ENCODE measurements at places on chromosomes 13 and 19.

- H3K27ac ChIP-seq, result no peak overlapping the region
- no peaks in the 10 kb centered on the region for H3K27me3 ChIP-seq
- H3K4me1 ChIP-seq, result no peaks in the 10 kb centered on the region
Observed at GRCh38 chr13:102002287-102002686, 399.6 kb downstream of the FGF14 start.

- no peaks in the 10 kb centered on the region for H3K27me3 ChIP-seq
- H3K36me3 ChIP-seq, result no peaks in the 10 kb centered on the region
- H3K4me1 ChIP-seq, result no peaks in the 10 kb centered on the region
- DNase-seq, result no peak
- no peak overlapping the region for H3K4me3 ChIP-seq
Observed at GRCh38 chr19:56900573-56901097, 60.1 kb upstream of the PEG3 start.

DNA sequence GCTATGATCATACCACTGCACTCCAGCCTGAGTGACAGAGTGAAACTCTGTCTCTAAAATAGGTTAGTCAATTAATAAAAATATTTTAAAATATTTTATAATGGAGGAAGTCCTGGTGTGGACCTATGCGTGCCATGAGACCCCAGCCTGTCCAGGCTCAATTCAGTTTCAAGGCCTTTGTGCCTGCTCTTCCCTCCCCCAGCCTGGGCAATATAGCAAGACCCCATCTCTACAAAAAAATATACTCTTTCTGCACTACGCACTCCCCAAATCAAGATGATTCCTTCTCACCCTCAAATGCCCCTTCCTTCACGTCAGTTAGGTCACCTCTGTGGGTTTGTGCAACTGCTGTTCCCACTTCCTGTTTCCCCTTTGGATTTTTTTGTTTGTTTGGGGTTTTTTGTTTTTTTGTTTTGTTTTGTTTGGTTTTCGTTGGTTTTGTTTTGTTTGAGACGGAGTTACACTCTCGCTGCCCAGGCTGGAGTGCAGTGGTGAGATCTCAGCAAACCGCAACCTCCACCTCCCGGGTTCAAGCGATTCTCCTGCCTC lies 1.4 kb upstream of the HSH2D start:
- DNase-seq, result no peak
- H3K27me3 ChIP-seq, result no peaks in the 10 kb centered on the region
- no peaks in the 10 kb centered on the region for H3K36me3 ChIP-seq
- H3K27ac ChIP-seq, result peak overlapping the region; percentile 87
- peaks cover 10% of the 10 kb centered on the region for H3K4me1 ChIP-seq

DNA sequence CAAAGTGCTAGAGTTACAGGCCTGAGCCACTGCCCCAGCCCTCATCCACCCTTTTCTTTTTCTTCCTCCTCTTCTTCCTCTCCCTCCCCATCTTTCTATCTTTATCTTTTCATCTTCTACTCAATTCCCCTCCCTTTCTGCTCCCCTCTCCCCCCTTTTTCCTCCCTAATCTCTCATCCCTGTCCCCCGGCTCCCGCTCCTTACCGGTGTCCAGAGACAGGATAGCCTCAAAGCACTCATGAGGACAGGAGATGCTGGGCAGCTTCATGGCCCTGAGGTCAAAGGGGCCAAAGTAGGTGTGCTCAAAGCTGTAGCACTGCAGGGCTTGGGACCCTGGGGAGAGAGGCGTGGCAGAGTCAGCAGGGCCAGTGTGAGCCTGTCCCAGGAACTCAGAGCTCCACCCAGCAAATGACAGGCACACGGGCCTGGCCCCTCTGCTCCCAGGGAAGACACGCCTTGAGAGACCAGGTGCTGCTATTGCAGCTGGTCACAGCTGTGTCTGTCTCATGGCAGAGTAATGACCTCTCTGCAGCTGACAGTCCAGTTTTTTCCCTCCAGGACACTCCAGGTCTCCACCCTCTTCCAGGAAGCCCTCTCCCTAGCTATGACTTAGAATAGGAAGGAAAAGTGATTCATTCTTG lies 2.6 kb downstream of the LYPD5 start:
- no peaks in the 10 kb centered on the region for H3K36me3 ChIP-seq
- H3K4me3 ChIP-seq, result no peak overlapping the region
- DNase-seq, result peak; percentile 60
- H3K27me3 ChIP-seq, result no peaks in the 10 kb centered on the region

DNA sequence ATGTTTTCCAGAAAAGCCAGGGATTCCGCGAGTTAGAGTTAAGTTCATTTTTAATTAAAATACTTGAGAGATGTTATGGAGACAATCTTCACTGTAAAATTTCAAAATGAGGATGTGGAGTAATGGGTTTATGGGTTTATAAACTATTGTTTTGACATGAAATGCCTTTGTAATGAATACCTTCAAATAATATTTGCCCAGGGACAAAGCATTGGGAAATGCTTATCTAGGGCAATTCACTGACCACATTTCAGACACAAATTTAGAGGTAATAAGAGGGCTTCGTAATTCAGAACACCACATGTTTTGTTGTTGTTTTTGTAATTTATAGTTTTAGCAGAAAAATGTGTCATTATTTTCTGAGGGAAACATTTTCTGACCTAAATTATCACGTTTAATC lies 241.1 kb upstream of the ATXN8OS start:
- H3K36me3 ChIP-seq, result no peaks in the 10 kb centered on the region
- H3K4me3 ChIP-seq, result no peak overlapping the region
- no peak for DNase-seq
- no peak overlapping the region for H3K27ac ChIP-seq
- no peaks in the 10 kb centered on the region for H3K27me3 ChIP-seq

DNA sequence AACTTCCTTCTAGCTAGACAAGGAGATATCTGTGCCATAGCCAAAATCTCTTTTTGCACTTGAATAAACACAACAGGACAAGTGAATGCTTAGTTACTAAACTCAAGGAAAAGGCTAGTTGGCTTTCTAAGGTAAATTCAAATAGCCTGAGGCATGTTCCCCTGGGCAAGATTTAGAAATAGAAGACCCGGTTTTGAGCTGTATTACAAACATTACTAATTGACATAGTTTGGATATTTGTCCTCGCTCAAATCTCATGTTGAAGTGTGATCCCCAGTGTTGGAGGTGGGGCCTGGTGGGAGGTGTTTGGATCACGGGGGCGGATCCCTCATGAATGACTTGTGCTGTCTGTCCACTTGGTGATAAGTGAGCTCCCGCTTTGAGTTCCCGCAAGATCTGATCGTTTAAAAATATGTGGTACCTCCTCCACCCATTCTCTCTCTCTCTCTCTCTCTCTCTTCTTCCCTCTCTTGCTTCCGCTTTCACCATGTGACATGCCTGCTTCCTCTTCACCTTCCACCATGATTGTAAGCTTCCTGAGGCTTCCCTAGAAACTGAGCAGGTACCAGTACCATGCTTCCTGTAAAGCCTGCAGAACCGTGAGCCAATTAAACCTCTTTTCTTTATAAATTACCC lies 3.9 kb upstream of the KBTBD6 start:
- H3K4me3 ChIP-seq, result no peak overlapping the region
- DNase-seq, result no peak
- no peaks in the 10 kb centered on the region for H3K36me3 ChIP-seq
- peaks cover 12% of the 10 kb centered on the region for H3K4me1 ChIP-seq

GRCh38 chr13:44300895-44301638 lies 72.6 kb upstream of the SERP2 start:
- H3K36me3 ChIP-seq, result no peaks in the 10 kb centered on the region
- peaks cover 17% of the 10 kb centered on the region for H3K4me1 ChIP-seq
- no peak overlapping the region for H3K4me3 ChIP-seq
- no peak for DNase-seq
- H3K27ac ChIP-seq, result peak overlapping the region; percentile 83

GRCh38 chr19:41189425-41190065 lies 3.5 kb upstream of the CYP2S1 start:
- no peak for DNase-seq
- H3K27me3 ChIP-seq, result peaks cover 18% of the 10 kb centered on the region
- no peaks in the 10 kb centered on the region for H3K36me3 ChIP-seq
- H3K4me3 ChIP-seq, result no peak overlapping the region

DNA sequence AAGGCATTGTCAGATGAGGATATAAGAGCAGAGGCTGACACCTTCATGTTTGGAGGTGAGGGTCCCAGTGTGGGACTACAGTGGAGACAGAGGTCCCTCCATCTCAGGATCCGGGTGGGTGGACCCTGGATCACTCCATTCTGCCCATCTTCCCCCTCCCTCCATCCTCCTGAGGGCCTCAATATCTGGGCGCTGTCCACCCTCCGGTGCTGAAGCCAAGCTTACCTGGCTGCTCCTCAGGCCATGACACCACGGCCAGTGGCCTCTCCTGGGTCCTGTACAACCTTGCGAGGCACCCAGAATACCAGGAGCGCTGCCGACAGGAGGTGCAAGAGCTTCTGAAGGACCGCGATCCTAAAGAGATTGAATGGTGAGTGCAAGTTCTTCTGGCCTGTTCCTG lies 11.9 kb downstream of the CYP4F12 start:
- no peak overlapping the region for H3K27ac ChIP-seq
- no peak overlapping the region for H3K4me3 ChIP-seq
- H3K4me1 ChIP-seq, result no peaks in the 10 kb centered on the region
- H3K36me3 ChIP-seq, result peaks cover 44% of the 10 kb centered on the region

GRCh38 chr13:79226250-79226649 lies 179.8 kb downstream of the RBM26 start:
- no peaks in the 10 kb centered on the region for H3K36me3 ChIP-seq
- no peak for DNase-seq
- no peak overlapping the region for H3K4me3 ChIP-seq
- H3K27ac ChIP-seq, result no peak overlapping the region
- no peaks in the 10 kb centered on the region for H3K27me3 ChIP-seq

- H3K4me3 ChIP-seq, result no peak overlapping the region
- no peaks in the 10 kb centered on the region for H3K27me3 ChIP-seq
- H3K27ac ChIP-seq, result no peak overlapping the region
- no peaks in the 10 kb centered on the region for H3K36me3 ChIP-seq
- DNase-seq, result peak; percentile 6
- peaks cover 11% of the 10 kb centered on the region for H3K4me1 ChIP-seq
Observed at GRCh38 chr13:114080739-114081561, 51.5 kb downstream of the RASA3 start.

DNA sequence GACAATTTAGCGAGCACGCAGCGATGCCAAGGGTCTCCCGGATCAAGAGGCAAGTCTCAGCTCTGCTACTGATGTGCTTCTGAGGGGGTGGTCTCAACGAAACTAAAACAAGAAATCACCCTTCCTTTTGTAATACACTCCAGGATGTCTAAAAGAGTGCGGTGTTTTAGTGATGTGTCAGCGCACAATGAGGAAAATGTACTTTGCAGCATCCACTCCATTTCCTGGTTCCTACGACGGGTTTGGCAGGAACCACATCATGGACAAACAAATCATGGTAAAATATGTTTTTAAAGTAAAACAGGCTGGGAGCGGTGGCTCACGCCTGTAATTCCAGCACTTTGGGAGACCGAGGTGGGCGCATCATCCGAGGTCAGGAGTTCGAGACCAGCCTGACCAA lies 154.0 kb upstream of the TSC22D1 start:
- no peaks in the 10 kb centered on the region for H3K4me1 ChIP-seq
- DNase-seq, result no peak
- no peaks in the 10 kb centered on the region for H3K36me3 ChIP-seq
- H3K27ac ChIP-seq, result no peak overlapping the region
- H3K4me3 ChIP-seq, result no peak overlapping the region
- H3K27me3 ChIP-seq, result no peaks in the 10 kb centered on the region

- H3K4me3 ChIP-seq, result no peak overlapping the region
- H3K27me3 ChIP-seq, result no peaks in the 10 kb centered on the region
- DNase-seq, result peak; percentile 24
- peaks cover 11% of the 10 kb centered on the region for H3K4me1 ChIP-seq
- H3K27ac ChIP-seq, result peak overlapping the region; percentile 1
Observed at GRCh38 chr13:79393564-79394249, 12.3 kb downstream of the RBM26 start.

DNA sequence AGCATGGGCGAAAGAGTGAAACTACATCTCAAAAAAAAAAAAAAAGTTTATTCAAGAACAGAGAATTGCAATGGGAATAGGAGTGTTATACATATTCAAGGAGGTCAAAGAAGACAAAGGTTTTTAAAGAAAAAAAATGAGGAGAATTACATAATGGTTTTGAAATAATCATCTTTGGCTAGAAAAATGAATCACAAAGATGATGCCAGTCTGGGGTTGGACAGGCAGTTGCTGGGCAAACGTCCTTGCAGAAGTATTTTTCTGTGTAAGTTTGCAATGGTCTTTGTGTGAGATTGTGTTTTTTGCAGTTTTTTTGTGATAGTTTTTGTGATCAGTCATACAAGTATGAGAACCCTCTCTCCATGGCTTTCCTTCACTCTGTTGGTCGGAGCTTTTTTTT lies 23.7 kb downstream of the LYPD3 start:
- H3K4me1 ChIP-seq, result peaks cover 8% of the 10 kb centered on the region
- no peak for DNase-seq
- H3K27me3 ChIP-seq, result no peaks in the 10 kb centered on the region
- H3K27ac ChIP-seq, result no peak overlapping the region
- no peaks in the 10 kb centered on the region for H3K36me3 ChIP-seq
- no peak overlapping the region for H3K4me3 ChIP-seq

DNA sequence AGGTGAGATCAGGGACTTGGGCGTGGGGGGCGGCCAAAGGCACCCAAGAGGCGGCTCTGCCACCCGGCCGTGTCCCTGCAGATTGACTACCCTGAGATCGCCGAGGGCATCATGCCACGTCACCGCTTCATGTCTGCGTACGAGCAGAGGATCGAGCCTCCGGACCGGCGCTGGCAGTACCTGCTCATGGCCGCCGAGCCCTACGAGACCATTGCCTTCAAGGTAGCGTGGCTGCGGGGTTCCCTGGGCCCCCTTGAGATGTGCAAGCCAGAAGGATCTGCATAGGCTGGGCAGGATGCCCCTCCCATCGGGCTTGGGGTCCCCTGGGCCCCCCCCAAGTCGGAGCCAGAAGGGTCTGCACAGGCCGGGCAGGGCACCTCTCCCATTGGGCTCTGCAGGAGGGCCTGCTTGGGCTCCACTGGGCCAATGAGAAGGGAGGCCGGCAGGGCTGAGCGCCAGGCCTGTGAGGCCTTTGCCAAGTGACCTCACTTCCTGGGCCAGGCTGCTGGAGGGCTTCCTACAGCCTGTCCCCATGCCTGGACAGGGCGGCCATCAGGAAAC lies 2.2 kb upstream of the AMH start:
- H3K27ac ChIP-seq, result no peak overlapping the region
- H3K27me3 ChIP-seq, result peaks cover 29% of the 10 kb centered on the region
- DNase-seq, result no peak
- H3K4me3 ChIP-seq, result no peak overlapping the region
- peaks cover 4% of the 10 kb centered on the region for H3K36me3 ChIP-seq
- H3K4me1 ChIP-seq, result peaks cover 35% of the 10 kb centered on the region

GRCh38 chr13:107801621-107802020 lies 413.7 kb downstream of the LIG4 start:
- no peaks in the 10 kb centered on the region for H3K36me3 ChIP-seq
- no peaks in the 10 kb centered on the region for H3K27me3 ChIP-seq
- DNase-seq, result no peak
- H3K4me3 ChIP-seq, result no peak overlapping the region
- no peak overlapping the region for H3K27ac ChIP-seq

- peak overlapping the region; percentile 19 for H3K4me3 ChIP-seq
- H3K27me3 ChIP-seq, result no peaks in the 10 kb centered on the region
- peaks cover 9% of the 10 kb centered on the region for H3K4me1 ChIP-seq
- no peak for DNase-seq
Observed at GRCh38 chr19:6800991-6801484, 28.5 kb downstream of the VAV1 start.
